ENCODE measurements at places on chromosomes 5 and 9. TPM values are rescaled to one million over a fixed set of nuclear protein-coding genes. Genes with fewer than 3 reads are reported as not detected.

FUBP3 gene
- 46.3 TPM for total RNA-seq

GRCh38 chr5:38867416-38867815, 21.6 kb downstream of the OSMR start:
- DNase-seq = no peak

DNA sequence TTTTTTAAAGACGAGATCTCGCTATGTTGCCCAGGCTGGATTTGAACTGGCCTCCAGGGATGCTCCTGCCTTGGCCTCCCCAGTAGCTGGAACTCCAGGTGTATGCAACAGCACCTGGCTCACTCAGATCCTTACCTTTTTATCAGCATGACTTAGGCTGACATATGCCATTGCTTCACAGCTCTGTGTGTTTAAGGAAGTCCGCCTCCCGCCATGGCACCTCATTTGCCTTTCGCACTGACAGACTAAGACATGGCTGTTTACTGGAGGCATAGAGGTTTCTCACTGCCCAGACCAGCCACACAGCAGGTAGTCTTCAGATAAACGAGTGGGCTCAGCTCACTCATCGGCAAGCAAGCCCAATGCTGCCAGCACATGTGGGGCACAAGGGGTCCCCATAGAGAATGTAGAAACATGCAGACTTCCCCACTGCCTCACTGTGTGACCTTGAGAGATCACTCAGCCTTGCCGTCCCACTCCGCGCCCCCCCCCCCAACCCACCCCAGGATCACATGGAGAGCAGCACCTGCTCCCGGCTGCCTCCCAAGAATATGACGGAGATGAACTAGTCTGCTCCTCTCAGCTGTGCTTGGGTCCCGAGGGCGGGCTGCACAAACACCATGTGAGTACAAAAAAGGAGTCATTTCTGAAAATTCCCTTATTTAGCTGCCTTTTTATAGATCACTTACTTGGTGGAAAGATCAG, 62.8 kb downstream of the DCP2 start:
- no peak for DNase-seq

ADAMTS19 gene
- not detected for total RNA-seq

DNA sequence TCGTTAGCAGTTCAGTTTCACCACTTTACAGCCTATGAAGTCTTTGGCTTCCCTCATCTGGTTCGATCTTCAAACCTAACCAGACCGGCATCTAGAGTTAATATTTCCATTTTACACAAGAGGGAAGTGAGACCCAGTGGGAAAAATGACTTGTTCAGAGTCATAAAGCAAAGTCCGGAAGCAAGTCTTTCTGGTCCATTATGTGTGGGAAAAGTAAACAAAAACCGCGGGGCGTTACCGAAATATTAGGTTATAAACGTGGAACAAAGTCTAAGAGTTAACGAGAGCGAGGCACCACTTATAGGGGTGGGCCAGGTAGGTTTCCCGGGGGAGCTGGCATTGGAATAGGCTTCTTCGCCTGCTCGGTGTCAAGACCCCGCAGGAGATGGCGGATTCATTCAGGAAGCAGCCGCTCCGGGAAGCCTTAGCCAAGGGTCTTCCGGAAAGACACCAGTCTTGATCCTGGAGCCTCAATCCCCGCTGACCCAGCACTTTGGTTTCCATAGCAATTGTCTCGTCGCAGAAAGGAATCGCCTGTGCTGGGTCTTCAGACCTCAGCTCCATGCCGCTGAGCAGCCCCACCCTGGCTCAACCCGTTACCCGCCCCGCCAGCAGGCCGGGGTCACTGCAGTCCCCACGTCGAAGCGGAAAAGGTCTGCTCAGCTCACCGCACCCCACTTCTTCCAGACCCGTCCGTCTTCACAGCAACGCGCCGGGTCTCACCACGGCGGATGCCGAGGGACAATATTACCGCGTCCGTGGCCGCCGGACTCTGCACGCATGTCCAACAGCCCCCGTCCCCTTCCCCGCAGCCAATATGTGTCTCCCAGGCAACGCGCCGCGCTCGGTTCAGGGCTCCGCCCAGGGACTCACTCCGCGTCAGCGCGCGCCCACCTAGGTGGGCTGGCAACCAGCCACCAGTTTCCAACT, at the start of gene C5orf52:
C5orf52 (plus strand) TSS at position 872 of the 930 bp plus-strand sequence. CDS start 82 bp downstream, outside the sequence.
- DNase-seq = no peak

GRCh38 chr9:15047028-15047551, 136.9 kb upstream of the FREM1 start:
- no peak for DNase-seq

NELFB gene
- 37.8 TPM for total RNA-seq

DNA sequence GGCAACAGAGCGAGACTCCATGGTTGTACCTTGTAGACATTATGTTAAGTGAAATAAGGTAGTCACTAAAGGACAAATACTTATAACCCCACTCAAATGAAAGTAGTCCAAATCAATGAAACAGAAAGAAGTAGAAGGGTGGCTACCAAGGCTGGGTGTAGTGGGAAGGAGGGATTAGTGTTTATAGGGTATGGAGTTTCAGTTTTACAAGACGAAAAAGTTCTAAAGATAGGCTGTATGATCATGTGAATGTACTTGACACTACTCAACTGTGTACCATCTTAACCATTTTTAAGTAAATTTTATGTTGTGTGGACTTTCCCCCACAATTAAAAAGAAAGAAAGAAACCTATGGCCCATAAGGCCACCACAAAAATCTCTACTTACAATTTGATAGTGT, 32.2 kb downstream of the ALDH7A1 start:
- DNase-seq = no peak

ARID3C gene
- total RNA-seq = not detected

DAB2IP gene
- total RNA-seq = 19.2 TPM

RASGRF2 gene
- 17.2 TPM for total RNA-seq

LOX gene
- total RNA-seq = 76.5 TPM

TPPP gene
- 5.1 TPM for total RNA-seq

GRCh38 chr9:84381508-84381907, 41.0 kb upstream of the SLC28A3 start:
- DNase-seq = no peak

GRCh38 chr5:150175076-150175475, 8.5 kb downstream of the CDX1 start:
- DNase-seq = no peak

PTPN3 gene
- total RNA-seq = 4.1 TPM
